Pulmonary artery endothelial cell (primary cell): ENCODE measurements at places on chromosomes 6 and 20. TPM values are rescaled to one million over a fixed set of nuclear protein-coding genes. Genes with fewer than 3 reads are reported as not detected.

GRCh38 chr6:35202066-35202546 lies 11.7 kb upstream of the SCUBE3 start:
- DNase-seq = no peak

DNA sequence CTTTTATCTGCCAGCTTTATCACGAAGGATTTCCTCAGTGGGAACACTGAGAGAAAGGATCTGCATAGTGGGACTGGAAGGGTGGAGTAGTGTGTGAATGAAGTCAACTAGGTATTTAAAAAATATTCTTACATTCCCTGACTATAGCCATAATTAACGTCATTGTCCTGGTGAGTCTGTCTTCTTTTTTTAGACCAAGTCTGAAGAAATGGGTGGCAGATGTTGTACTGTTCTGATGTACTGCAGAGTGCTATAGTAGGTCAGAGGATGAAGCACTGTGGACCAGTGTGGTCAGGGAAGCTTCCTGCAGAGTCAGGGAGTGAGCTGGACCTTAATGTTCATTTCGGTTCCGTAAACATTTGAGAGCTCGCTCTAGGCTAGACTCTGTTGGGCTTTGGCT lies 11.9 kb downstream of the TULP4 start:
- no peak for DNase-seq

GRCh38 chr6:14804001-14804784 lies 441.7 kb upstream of the JARID2 start:
- no peak for DNase-seq

Gene BPIFA3
- not detected in 2 replicates for total RNA-seq

- DNase-seq = no peak
Observed at GRCh38 chr20:41645372-41645771, 27.2 kb upstream of the CHD6 start.

Gene SLC2A10
- 6.5 and 8.1 TPM in 2 replicates for total RNA-seq

Gene NHLRC1
- total RNA-seq = 2.0 and 2.2 TPM in 2 replicates

DNA sequence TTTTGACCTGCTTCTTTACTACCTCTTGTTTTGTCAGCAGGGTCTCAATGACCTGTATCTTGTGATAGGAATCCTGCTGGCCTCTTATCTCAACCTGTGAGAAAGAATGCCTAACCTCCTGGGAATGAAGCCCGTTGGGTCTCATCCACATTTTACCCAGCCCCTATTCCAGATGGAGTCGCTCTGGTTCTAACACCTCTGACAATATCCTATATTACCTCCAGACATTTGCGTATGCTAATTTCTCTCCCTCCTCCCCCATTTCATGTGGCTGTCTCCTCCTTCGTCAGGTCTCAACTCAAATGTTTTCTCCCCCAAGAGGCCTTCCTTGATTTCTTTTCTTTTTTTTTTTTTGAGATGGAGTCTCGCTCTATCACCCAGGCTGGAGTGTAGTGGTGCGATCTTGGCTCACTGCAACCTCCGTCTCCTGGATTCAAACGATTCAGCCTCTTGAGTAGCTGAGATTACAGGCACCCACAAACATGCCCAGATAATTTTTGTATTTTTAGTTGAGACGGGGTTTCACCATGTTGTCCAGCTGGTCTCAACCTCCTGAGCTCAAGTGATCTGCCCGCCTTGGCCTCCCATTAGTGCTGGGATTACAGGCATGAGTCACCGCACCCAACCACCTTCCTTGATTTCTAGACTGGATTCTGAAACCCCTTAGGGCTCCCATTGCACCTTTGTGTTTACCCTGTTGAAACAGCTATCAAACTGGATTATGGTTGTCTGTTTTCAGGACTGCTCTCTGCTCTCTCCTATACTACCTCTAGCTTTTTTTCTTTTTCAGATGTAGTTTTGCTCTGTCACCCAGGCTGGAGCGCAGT lies 49.5 kb upstream of the B4GALT5 start:
- no peak for DNase-seq

Gene CAP2
- total RNA-seq = 4.3 and 15.8 TPM in 2 replicates

Gene PNLDC1
- total RNA-seq = 0.11 TPM in 1 of 2 replicates, not detected in the other

Gene ADGRF5
- total RNA-seq = 2.0 and 20.1 TPM in 2 replicates

Gene PCNA
- total RNA-seq = 174 and 272 TPM in 2 replicates

DNA sequence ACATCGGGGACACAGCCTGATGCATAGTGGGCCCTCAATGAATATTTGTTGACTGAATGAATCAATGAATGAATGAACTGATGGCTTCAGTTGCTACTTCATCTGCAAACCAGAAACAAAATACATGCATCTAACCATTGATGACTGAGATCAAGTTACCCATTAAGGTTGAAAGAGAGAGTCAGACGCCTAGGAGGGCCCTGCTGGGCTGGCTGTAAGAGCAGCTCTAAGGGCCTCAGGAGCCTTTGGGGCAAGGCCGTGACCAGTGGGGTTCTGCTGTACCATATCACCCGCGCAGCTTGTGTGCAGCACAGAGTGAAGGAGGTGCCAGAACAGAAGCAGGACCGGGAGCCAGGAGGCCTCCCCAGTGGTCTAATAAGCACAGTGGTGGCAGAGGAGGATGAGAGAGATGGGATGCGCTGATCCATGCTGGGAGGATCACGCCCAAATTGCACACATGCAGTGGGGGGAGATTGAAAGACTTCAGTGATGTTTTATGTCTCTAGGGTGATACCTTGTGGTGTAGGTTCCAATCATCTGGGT lies 96.1 kb upstream of the KCNG1 start:
- DNase-seq = no peak

DNA sequence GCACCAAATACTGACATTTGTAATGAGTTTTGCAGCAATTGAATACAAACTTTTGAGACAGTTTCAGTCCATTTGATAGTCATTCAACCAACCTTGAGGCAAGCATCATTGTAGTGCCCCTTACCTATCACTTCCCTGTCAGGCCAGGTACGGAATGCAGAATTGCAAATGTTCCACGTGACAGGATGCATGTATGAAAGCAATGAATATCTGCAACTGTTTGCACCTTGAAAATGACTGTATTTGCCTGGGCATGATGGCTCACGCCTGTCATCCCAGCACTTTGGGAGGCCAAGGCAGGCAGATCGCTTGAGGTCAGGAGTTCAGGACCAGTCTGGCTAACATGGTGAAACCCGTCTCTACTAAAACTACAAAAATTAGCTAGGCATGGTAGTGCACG lies 146.0 kb upstream of the SCGN start:
- no peak for DNase-seq

GRCh38 chr6:167687116-167687725 lies 139.5 kb upstream of the AFDN start:
- DNase-seq = no peak

GRCh38 chr6:90062667-90063066 lies 168.4 kb downstream of the GJA10 start:
- no peak for DNase-seq

DNA sequence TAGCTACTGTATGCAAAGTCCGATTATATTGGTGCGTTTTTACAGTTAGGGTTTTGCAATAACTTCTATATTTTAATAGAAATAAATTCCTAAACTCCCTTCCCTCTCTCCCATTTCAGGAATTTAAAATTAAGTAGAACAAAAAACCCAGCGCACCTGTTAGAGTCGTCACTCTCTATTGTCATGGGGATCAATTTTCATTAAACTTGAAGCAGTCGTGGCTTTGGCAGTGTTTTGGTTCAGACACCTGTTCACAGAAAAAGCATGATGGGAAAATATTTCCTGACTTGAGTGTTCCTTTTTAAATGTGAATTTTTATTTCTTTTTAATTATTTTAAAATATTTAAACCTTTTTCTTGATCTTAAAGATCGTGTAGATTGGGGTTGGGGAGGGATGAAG lies 13.7 kb upstream of the PLCG1 start:
- no peak for DNase-seq

- DNase-seq = no peak
Observed at GRCh38 chr6:88013554-88013953, 34.1 kb upstream of the SPACA1 start.

Gene PRR18
- not detected in 2 replicates for total RNA-seq

DNA sequence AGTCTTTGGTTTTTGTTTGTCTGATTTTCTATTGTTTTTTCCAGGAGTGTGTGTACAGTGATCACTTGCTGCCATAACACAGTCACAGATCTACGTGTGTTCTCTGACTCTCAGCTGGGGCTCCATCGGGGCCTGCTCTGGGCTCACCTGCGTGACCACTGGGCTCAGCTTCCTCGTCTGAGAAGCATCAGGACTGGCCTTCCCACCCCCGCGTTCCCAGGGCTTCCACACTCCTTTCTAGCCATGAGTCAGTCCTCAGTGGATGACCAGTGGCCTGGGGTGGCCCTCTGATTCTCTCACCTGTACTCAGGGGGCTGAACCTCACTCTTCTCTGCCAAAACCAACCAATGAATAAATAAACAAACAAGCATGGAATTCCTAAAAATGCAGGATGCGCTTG lies 14.5 kb downstream of the THBS2 start:
- no peak for DNase-seq

- DNase-seq = no peak
Observed at GRCh38 chr6:107444277-107444676, 15.1 kb downstream of the PDSS2 start.

Gene SAMD10
- total RNA-seq = 1.5 and 2.5 TPM in 2 replicates

- DNase-seq = no peak
Observed at GRCh38 chr20:48592107-48592940, 235.5 kb downstream of the PREX1 start.

DNA sequence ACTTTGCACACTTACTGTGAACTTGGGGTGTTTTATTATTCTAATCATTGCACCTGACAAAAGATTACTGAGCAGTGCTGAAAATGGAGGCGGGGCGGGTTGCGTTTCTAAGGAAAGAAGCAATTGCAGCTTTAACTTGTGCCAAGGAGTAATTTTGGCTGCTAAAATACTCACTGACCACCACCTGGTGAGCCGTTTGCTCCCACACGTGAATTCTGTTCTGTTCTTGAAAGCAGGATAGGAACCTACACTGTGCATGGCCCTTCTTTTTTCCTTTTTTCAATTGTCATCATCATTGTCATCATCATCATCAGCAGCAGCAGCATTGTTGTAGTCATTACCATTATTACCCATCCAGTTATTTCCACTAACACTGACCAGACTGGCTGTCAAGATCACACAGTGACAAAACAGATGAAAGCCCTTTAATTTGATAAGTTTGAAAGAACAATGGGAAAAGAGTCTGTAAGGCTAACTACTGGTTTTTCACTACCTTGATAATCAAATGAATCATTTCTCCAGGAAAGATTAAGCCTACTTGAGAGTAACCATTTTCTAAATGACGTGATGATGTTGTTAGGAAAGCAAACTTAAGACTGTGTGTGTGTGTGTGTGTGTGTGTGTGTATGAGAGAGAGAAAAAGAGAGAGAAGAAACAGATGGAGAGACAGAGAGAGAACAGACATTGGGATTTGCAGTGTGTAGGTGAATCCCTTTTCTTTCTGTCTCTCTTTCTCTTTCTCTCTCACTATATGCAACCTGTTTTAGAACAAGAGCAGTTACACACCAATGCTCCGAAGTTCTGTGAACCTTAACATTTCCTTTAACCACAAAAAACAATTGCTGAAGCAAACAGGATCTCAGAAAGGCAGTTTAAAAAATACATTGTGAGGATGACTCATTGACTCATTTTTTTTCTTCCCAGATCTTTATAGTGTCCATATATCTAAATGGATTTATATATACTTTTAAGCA lies 3.8 kb downstream of the RIPOR2 start:
- no peak for DNase-seq
